ENCODE measurements at places on chromosomes 7 and 10.

DNA sequence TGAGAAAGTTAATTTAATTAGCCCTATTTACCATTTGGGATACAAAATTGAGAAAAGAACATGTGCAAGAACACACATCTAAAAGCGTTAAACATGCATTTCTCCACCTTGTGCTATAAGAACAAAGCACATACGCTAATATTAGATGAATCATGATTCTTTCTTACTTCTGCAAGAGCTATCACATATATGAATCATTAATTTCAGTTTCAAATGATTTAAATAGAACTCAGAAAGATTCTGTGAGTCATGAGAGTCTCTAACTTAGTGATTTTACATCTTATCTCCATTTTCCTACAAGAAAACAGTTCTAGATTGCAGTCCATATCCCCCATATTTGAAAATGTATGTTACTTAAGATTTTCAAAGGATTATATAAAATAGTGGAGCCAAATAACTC, 173.9 kb downstream of the RNLS start:
- no peak for DNase-seq

GRCh38 chr10:131310551-131311401, 745 bp downstream of the TCERG1L start:
- peak; percentile 6 for DNase-seq

DNA sequence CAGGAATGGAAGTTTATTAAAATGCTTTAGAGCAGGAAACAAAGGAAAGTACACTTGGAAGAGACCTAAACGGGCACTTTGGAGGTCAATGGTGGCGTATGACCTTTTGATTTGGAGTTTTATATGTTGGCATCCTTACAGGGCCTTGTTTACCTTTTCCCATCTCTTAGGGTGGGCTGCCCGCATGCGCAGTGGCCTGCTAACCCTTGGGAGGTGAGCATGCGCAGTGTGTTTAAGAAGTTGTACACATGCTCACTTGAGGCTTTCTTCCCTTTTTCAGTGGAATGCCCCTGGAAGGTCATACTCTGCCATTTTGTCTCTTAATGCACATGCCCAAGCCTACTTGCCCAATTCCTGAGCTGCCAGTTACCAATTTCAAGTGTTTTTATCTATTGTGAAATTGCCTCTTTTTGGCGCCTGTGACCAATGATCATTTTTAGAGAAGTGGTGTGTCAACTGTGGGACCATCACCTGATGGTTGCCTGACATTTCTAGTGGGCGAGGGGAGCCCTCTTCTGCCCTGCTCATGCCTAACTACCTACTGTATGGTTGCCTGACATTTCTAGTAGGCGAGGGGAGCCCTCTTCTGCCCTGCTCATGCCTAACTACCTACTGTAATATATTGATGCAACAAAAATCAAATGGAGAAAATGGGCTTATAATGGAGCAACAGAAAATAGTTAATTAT, 138.0 kb downstream of the PPP1R9A start:
- DNase-seq, result no peak

- no peak for DNase-seq
These were observed 96.4 kb downstream of the PRKG1 start for GRCh38 chr10:51170518-51171245.

DNA sequence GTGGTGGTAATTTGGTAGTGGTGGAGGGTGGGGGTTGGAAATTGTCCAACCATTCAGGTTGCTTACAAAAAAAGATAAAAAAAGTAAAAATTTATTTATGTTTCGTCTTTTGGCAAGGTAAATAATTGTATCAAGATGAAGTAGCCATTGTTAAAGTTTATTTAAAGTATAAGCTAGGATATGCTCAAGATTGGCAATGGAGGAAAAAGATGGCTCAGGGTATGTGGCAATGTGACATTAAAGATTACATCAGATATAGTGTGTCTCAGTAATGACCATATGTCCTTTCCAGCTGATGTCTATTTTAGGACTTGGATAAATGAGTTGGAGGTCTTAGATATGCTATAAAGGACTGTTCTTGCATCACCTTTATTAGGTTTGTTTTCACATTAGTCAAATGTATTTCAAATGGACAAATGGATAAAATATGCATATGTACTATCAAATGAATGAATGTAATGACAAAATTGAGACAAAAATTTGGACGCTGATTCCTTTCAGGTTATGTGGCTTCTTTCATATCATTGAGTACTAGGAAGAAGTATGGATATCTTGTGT, 60.9 kb downstream of the ST7 start:
- no peak for DNase-seq

DNA sequence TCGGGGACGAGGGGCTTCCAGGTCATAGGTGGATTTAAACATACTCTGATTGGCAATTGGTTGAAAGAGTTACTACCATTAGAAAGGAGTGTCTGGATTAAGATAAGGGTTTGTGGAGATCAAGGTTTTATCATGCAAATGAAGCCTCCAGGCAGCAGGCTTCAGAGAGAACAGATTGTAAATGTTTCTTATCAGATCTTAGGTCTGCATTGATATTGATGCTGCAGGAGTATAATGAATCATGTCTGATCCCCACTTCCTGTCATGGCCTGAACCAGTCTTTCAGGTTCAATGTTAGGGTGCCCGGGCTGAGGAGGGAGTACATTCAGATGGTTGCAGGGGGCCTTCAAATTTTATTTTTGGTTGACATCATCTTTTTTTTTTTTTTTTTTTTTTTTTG, 51.4 kb downstream of the SH3PXD2A start:
- no peak for DNase-seq

- no peak for DNase-seq
These were observed 56.1 kb upstream of the ADO start for GRCh38 chr10:62748386-62748785.
